ENCODE measurements at places on chromosomes 16 and 17.

DNA sequence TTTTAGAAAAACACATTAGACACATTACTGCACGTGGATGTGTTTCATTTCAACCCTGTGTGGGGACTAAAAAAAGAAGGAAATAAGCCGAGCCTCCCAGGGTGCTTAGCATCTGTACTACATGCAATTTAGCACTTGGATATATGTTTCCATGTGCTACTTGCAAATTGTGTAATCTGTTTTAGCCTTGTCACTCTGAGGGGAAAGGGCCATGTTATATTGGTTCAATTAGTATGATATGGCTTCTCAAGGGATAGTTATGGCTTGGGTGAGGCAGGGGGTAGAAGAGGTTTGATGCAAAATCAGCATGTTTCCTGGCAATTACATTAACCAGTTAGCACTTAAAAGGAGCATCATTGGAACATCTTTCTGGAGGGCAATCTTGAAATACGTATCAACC, 353.5 kb upstream of the GOT2 start:
- DNase-seq, result no peak

DNA sequence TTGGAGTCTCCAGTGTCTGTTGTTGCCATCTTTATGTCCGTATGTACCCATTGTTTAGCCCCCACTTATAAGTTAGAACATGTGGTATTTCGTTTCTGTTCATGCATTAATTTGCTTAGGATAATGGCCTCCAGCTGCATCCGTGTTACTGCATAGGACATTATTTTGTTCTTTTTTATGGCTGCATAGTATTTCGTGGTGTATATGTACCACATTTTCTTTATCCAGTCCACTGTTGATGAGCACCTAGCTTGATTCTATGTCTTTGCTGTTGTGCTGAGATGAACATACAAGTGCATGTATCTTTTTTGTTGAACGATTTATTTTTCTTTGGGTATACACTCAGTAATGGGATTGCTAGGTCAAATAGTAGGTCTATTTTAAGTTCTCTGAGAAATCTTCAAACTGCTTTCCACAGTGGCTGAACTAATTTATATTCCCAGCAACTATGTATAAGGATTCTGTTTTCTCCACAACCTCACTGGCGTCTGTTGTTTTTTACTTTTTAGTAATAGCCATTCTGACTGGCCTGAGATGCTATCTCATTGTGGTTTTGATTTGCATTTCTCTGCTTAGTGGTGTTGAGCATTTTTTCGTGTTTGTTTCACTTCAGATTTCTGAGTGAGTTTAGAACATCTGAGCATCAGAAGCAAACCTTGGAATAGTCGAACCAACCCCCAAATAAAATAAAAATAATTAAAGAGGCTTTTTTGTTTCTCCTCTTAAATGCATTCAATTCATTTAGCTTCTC, 304.7 kb downstream of the ZFHX3 start:
- no peak for DNase-seq

- DNase-seq, result no peak
These were observed 63.9 kb downstream of the NUP88 start for GRCh38 chr17:5355421-5356129.

DNA sequence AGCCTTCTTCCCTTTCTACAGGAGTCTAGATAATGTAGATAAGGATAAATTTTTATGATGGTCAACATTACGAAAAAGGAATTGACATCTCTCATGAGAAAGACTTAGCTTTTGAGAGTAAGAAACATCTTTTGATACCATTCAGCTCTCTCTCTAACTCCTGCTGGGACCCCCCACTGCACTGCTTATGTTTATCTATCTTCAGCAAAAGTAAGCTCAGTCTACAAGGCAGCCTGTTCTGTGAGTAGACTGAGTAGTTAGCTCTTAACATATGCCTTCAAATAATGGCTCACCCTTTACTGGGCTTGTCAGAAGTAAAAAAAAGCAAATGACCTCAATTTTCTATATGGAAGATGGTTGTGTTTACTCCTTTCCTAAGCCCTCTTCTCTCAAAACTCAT, 372.2 kb upstream of the CDH11 start:
- DNase-seq, result no peak

DNA sequence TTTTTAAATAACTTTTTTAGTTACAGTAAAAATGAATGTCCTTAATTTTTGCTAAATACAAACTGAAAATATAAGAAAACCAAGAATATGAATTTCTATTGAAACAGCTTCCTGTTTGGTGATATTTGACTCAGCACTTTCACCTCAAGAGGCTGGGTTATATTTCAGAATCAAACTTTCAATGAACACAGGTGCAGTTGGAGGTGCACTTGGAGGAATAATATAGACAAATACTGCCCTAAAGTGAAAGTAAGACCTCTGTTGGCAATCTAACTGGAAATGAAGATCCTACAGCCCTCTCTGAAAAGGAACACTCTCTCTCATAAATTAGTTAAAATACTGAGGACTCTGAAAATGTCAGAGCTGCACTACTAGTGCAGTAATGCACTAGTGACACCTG, 106.2 kb downstream of the BRIP1 start:
- no peak for DNase-seq

GRCh38 chr16:77169650-77170236, 21.2 kb upstream of the MON1B start:
- peak; percentile 31 for DNase-seq

- no peak for DNase-seq
These were observed 36.5 kb downstream of the GSG1L start for GRCh38 chr16:28027055-28027454.

DNA sequence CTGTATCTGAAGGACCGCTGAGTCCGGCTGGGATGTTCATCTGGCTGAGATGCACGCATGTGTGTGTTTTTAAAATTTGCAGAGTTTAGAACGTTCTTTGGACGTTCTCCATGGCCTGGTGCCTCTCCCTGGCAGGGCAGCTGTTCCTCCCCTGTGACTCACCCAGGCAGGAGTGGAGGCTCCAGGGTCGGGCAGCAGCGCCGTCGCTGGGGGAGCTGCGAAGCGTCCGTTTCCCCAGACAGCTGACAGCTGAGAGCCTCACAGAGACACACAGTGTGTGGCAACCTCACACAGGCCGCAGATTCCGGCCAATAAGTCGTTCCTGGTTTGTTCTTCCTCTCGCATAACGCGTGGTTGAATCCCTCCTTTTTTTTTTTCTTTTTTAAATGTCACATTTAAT, 80.6 kb downstream of the OR1D5 start:
- no peak for DNase-seq

GRCh38 chr17:3865176-3865575, 19.1 kb upstream of the NCBP3 start:
- DNase-seq, result no peak

- no peak for DNase-seq
These were observed 20.4 kb upstream of the CDYL2 start for GRCh38 chr16:80824623-80825364.

DNA sequence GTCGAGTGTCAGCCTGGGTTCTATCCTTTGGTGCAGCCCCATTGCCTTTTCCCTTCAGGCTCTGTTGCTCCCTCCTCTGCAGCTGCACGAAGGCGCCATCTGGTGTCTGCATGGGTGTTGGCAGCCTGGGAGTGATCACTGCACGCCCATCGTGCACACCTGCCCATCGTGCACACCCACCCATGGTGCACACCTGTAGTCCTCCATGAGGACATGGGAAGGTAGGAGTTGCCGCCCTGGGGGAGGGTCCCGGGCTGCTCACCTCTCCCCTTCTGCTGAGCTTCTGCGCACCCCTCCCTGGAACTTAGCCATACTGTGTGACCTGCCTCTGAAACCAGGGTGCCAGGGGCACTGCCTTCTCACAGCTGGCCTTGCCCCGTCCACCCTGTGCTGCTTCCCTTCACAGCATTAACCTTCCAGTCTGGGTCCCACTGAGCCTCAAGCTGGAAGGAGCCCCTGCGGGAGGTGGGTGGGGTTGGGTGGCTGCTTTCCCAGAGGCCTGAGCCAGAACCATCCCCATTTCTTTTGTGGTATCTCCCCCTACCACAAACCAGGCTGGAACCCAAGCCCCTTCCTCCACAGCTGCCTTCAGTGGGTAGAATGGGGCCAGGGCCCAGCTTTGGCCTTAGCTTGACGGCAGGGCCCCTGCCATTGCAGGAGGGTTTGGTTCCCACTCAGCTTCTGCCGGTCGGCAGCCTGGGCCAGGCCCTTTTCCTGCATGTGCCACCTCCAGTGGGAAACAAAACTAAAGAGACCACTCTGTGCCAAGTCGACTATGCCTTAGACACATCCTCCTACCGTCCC, 2.9 kb downstream of the CTRL start:
- peak; percentile 56 for DNase-seq

DNA sequence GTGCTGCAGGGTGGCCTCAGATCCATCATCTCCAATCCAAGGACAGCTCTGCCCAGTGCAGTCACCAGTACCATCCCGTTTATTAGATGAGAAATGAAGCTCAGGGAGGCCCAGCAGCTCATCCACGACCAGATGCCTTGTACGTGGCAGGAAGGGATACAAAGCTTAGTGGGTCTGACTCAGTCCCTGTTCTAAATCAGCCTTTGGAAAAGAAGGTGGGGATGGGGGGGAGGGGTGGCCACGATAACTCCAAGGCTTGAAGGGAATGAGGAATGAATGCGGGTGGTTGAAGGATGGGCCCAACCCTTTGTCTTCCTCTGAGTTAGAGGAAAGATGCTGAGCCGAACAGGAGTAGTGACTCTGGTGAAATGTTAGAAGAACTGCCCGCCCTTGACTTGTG, 25.8 kb downstream of the LLGL2 start:
- no peak for DNase-seq

DNA sequence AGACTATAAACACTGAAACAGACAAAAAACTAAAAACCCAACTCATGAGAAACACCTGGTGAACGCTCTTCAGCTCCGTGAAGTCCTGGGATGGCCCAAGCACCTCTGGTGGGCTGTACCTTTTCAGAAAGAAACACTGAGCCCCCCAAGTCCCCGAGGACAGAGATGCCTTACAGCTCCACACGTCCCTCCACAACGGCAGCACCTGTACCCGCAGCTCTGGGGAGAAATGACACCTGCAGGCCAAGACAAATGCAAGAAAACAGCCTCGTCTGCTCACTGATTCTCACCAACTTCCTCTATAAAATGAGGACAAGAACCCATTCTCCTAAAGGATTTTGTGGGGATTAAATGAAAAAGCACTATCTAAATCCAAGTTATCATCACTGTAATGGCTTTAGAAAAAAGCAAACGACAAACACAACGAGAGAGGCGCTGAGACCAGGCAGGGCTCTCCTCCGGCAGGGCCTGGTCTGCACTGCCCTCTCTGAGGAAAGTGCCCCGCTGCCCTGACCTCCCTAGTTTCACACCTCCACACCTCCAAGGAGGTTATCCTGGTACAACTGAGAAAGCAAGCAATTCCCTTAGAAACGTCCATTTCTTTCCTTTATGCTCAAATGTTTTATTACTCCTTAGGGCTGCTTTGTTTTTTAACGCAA, 114.9 kb downstream of the ZNF778 start:
- no peak for DNase-seq

GRCh38 chr16:9843424-9844018, 338.7 kb downstream of the GRIN2A start:
- no peak for DNase-seq

- DNase-seq, result no peak
These were observed 1.7 kb downstream of the MAP2K3 start for GRCh38 chr17:21286066-21286770.

DNA sequence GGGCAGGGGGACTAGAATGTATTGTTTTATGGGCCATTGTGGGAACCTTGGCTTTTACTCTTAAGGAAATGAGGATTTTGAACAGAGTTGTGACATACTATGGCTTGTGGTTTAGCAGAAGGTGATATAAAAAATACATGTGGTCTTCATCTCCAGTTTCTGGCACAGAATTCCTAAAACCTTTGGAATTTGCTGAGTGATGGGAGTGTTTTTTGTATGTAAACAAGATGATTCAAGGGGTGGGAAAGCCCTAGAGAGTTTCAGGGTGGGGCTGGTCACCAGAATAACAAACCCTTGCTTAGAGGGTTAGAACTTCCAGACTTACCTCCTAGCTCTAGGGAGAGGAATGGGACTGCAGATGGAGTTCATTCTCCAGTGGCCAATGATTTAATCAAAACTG, 316.1 kb downstream of the PHKB start:
- DNase-seq, result no peak

- no peak for DNase-seq
These were observed 199.5 kb downstream of the SNX29 start for GRCh38 chr16:12176051-12176450.

- DNase-seq, result no peak
These were observed 262.4 kb upstream of the PSMD7 start for GRCh38 chr16:74034200-74034599.

GRCh38 chr17:15453246-15453645, 14.2 kb downstream of the CDRT4 start:
- no peak for DNase-seq

- DNase-seq, result no peak
These were observed 2.1 kb upstream of the GPRC5C start for GRCh38 chr17:74429604-74430384.

DNA sequence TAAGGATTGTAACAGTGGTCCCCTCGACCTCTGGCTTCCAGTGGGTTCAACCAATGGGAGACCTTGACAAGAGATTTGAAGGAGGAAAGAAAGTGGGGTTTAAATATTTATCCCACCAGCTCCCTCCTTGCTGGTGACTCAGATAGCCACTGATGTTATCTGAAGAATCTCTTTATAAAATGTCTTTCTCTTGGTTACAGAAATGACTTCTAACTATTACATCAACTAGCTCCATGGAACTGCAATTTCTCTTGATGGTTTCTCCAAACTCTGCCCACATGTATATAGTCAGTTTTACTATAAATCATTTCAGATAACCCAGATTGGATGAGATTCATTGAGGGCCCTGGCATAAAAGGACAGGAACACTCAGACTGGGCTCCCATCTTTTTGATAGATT, 920.2 kb upstream of the SOX9 start:
- DNase-seq, result no peak

DNA sequence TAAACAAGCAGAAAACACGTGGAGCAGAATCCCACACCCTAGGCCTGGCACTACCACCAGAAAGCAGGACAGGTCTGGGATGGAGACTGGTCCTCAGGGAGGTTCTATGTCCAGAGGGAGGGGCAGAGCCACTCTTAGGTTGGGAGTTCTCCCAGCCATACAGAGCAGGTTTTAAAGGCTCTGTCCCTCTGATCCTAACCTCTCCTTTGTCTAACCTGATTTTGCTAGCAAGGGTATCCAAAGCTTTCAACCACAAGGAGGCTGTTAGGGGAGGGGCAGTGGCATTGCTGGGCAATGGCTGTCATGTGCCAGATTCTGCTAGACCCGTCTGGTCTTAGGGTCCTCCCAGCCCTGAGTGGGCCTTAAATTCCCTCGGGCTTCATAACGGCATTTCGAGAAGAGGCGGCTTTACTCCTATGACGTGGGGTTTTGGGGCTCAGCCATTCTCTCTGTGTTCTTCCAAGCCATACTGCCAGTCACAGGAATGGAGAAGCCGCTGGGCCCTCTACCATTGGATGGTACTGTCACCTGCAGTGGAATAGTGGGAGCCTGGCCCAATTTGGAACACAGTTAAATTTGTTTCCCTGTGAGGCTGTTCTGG, 5.7 kb downstream of the TPPP3 start:
- DNase-seq, result no peak

GRCh38 chr17:3754458-3755334, 31.0 kb downstream of the HASPIN start:
- DNase-seq, result no peak

- DNase-seq, result no peak
These were observed 9.7 kb downstream of the CCR7 start for GRCh38 chr17:40555296-40556190.
